Stimulated activated CD4-positive, alpha-beta T cell treated with anti-CD3 and anti-CD28 coated beads, Interleukin-4, amount 100 ng/mL, for 24 hours (primary cell): ENCODE measurements at places on chromosomes 2 and 18.

- DNase-seq: no peak
Measured at GRCh38 chr18:4658804-4659203, 203.7 kb upstream of the DLGAP1 start.

DNA sequence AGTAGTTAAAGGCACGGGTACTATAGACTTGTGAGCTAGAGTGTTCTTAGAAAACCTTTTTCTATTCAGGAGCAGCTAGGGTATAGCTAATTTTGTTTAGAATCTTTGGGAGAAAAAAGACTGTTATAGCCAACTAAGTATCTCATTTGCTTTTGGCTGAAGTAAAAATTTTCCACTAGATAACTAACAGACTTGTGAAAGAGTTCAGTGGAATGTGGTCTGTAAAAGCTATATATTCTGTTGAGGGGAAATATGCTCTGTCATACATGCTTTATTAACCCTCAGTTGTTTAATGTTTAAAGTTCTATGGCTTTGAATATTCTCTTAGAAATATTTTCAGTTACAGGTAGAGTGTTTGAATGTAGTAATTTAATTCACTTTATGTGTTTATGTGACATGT is 49.7 kb downstream of the RIF1 start:
- DNase-seq: no peak

DNA sequence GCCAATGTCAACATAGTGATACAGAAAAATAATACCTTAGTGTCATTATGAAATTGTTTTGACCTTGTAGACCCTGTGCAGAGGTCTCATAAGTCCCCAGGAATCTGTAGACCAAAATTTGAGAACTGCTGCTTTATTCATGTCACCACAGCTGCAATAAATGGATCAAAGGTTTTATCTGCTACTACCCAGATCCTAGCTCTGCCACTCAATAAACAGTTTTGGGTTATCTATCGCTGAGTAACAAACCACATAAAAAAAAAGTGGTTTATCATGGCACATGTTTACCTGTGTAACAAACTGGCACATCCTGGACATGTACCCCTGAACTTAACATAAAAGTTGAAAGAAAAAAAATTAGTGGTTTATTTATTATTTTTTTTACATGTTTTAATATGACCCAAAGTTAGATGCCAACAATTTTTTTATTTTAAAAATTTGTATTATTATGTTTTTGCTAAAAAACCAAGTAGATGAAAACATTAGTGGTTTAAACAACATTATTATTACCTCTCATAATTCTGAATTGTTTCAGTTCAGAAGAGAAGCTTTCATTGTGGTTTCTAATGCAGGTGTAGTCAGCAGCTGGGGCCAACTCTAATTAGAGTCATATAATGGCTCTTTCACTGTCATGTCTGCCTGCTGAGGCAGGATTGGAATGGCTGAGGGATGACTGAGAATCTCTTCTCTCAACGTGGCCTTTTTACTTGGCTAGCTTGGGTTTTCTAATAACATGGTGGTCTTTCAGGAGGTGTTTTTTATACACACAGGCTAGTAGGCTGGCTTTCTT is 103.3 kb upstream of the SLC38A11 start:
- DNase-seq: no peak

GRCh38 chr18:37545461-37546271 is 19.9 kb downstream of the CELF4 start:
- no peak for DNase-seq

- no peak for DNase-seq
Measured at GRCh38 chr18:28792404-28793086, 615.6 kb upstream of the CDH2 start.

DNA sequence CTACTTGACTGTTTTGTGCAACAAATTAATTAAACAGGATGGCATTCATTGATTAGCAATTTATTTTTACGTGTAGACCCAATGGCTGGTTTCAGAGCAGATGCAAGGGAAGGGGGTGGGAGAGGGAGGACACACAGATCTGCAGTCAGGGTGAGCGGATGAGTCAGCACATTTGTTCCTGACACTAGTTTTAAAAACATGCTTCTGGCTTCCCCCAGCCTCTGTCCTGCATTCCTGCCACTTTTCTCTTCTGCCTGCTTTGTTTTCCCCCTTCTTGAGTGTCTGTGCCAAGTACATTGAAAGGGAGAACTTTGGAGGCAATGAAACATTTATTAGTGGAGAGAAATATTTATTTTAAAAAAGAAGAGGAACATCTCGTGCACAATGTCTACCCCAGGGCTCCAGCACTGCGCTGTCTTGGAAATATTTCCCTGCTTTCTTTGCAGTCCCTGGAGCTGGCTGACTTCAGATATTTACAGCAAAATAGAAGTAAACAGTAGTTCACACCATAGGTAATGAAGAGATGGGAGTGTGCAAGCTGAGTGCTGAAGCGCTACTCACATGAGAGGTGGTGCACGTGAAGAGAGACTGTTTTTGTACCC is 52.2 kb downstream of the NRP2 start:
- no peak for DNase-seq

DNA sequence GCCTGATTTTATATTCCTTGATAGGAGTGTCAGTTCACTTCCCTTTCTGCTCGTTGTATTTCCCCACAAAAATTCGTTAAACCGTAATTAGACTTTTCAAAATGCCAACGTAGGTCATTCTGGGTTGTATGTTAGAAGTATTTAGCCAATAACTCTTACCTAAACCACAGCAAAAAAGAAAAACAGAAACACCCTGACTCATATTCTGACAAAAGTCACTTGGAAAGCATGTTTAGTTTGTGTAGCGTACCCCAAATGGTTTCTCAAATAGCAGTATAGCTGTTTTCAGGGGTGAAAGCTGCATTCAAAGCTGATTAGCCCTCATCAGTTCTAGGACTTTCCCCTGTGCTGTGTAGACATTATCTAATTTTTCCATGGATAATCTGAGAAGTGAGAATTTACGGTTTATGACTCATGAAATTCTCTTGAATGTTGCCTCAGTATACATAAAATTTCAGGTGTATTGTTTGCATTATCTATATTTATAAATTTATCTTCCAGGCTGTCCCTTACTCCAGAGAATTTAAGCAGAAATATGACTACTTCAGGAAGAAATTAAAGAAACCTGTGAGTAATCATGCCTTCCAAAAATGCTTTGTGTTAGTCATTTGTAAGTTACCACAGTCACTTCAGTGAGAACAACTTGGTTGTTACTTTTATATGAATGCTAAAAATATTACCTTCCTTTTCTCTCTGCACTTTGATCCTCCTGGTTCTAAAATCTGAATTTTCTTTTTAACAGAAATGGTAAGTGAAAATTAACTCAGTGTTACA is 264.9 kb downstream of the ALPK2 start:
- DNase-seq: no peak

GRCh38 chr2:241252778-241253475 is 62.5 kb downstream of the HDLBP start:
- DNase-seq: no peak

- no peak for DNase-seq
Measured at GRCh38 chr2:79793006-79793405, 280.2 kb downstream of the CTNNA2 start.

DNA sequence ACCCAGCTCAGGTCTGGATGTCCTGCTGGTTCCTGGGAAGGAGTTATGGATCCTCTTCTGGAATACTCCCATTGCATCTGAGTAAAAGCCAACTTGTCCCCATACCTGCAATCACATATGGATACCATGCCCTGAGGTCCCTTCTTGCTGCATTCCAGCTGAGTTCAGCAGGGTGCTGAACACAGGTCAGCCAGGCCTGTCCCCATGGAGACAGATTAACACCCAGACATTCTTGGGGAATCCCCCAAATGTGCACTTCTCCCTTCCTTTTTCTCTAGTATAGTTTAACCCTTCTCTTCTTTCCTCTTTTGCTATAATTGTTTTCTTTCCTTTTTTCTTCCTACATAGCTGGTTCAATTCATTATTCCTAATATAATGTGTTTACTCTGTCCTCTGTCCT is 799.6 kb upstream of the HS6ST1 start:
- no peak for DNase-seq

DNA sequence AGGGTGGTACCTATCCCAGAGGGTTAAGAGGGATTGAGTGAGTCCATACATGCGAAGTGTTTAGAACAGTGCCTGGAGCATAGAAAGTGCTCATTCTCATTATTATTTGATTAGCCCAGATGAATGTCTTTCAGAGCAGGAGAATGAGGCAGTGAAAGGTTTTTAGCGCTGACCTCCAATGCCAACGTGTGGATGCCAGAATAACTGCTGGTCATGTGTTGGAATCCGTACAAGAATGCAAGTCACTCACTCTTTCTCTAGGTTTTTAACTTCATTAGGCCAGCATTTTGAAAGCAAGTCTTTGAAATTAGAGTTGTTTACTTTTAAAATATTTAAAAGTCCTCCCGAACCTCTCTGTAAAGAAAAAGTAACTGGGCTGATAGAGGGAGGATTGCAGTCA is 374.2 kb downstream of the EN1 start:
- no peak for DNase-seq

DNA sequence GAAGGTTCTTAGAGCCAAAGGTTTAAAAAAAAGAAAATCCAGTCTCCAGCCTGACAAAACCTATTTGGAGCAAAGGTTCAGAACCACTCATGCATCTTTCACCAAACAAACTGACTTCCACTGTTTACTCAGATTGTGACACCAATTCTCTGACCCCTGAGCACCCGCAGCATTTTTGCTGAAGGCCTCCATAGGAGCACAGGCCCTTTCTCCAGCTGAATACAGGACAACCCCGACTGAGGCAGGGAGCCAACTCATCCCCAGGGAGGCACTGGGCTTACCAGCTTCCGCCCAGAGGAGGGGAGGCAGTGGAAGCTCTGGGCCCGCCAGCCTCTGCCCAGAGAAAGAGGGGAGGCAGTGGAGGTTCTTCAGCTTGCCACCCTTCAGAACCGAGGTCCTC is 51.0 kb upstream of the CNGA3 start:
- DNase-seq: no peak

GRCh38 chr2:231800493-231801091 is 14.3 kb downstream of the COPS7B start:
- DNase-seq: peak; percentile 32

DNA sequence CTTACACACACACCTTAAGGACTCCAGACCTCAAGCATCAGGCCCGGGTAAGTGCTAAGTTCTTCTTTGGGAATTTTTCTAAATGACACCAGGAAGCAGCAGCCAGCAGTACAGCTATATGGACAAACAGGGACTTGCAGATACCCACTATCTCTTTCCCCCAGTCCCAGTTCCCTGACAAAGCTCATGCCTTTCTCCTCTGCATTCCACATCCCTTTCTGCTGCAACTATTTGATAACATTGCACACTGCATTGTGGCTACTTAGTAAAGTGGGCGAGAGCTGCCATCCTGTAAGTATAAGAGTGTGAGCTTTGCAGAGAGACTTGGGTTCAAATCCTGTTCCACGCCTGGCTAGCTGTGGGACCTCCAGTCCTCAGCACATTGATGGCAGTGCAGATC is 14.0 kb upstream of the CD226 start:
- DNase-seq: no peak

GRCh38 chr2:52976143-52976949 is 791.3 kb upstream of the CHAC2 start:
- no peak for DNase-seq

DNA sequence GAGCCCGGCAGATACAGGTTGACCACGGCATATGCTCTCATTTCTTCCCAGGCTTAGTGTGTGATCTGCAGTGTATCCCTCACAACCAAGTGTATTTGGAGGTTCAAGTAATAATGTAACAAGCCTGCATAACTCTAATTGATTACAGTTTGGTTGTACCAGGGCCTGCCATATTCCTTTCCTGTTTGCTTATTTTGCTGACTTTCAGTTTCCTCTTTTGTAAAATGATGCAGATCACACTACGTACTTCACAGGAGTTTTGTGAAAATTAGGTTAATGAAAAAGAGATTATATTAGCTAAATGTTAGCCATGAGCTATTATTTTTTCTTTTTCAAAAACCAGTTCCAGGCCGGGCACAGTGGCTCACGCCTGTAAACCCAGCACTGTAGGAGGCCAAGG is 25.8 kb downstream of the SLC3A1 start:
- no peak for DNase-seq

- DNase-seq: no peak
Measured at GRCh38 chr2:59276917-59277316, 1035.8 kb upstream of the FANCL start.

DNA sequence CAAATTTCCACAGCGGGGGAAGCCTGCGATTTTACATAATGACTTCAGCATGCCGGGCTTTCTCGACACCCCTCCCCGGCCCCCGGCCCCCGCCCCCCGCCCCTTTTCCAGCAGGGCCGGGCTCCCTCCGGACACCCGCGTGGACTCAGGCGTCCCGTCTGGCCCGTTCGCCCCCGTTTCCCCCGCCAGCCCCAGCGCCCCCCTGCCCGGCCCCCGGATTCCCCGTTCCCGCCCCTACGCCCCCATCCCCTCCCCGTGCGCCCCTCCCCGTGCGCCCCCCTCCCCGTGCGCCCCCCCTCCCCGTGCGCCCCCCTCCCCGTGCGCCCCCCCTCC is 456 bp upstream of the NFATC1 start:
- DNase-seq: no peak

DNA sequence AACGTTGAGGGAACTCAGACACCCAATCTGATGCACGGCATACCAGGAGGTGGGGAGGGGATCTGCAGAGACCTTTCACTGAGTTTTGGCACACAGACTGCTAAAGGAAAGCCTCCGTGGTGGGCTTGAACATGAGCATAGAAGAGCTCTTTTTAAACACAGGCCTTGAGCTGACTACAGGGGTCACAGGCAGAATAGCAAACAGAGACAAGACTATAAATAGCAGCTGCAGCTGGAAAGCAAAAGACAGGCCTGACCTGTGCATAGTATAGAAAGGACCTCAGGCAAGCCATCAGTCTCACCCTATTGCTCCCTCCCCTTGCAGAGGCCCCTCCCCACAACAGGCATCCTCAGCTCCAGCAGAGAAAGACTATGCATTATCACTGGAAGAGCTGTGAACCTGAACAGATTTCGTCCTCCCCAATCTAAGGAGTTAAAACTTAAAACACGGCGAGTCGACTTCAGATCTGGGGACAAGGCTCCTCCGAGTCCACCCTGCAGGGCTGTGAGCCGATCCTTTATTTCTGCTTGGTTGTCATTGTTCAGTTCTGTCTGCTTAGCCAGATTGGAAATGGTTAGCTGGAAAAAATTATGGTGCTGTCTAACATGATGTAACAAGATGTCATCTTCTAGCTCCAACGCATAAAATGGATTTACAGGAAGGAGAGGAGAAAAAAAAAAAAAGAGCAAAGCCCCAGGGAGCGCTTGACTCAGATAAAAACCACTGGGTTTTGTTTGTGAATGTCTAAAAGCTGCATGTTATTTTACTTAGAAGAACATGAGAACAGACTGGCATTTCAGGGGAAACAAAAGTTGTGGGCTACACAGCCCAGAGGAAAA is 25.2 kb upstream of the LCLAT1 start:
- peak; percentile 43 for DNase-seq

DNA sequence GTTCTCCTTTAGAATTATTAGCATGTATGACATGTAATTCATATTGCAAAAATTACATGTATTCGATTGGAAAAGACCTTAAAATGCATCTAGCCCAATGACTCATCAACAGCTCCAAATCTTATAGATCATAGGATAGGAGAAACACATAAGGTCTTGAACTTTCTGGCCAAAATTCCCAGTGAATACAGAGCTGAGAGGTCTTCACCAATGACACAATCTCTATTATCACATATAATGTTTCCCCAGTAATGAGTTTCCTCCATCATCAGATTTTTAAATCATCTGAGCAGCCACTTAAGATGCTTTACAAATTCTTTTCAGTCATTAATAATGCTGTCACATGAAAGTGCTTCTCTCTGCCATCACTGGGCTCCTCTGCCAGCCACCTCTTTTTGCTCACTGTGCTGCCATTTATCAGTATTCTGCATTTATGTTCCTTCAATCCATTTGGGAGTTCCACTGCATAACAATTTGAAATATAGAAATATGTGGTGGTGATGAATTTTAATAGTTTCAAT is 804.9 kb downstream of the SUCLG1 start:
- no peak for DNase-seq
